ENCODE measurements at places on chromosomes 11 and 22.
A peak's percentile ranks its signal among the peaks of the same experiment; 100 is the strongest.

DNA sequence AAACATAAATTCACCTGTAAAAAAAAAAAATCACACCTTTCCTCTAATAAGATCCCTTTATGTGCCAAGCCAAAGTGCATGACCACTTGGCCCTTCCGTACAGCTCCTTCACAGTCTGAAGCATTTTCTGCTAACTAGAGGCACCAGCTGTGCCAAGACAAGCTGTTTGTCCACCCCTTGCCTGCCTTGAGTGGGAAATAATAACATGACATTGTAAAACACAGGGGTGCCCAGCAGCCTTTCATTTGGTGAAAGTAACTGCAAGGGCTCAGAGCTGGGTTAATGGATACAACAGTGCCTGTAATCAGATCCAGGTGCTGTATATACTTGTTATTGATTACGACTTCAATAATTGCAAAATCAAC lies 59.2 kb downstream of the DDIAS start:
- no peak for DNase-seq

- DNase-seq: no peak
These were observed 492.6 kb downstream of the MIAT start for GRCh38 chr22:27149921-27150543.

DNA sequence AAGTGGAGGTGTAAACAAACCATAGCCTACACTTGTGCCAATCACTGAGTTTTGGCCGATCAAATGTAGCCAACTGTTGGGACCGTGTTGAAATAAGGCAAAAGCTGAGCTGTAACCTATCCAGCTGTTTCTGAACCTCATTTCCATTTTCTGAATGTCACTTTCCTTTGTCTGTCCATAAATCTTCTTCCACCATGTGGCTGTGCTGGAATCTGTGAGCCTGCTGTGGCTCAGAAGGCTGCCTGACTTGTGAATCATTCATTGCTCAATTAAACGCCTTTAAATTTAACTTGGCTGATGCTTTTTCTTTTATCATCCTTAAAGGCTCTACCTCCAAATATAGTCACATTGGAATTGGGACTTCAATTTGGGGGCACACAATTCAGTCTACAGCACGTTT lies 203.1 kb upstream of the MPPED2 start:
- no peak for DNase-seq

- no peak for DNase-seq
These were observed 2.8 kb downstream of the SIAE start for GRCh38 chr11:124670732-124671131.

DNA sequence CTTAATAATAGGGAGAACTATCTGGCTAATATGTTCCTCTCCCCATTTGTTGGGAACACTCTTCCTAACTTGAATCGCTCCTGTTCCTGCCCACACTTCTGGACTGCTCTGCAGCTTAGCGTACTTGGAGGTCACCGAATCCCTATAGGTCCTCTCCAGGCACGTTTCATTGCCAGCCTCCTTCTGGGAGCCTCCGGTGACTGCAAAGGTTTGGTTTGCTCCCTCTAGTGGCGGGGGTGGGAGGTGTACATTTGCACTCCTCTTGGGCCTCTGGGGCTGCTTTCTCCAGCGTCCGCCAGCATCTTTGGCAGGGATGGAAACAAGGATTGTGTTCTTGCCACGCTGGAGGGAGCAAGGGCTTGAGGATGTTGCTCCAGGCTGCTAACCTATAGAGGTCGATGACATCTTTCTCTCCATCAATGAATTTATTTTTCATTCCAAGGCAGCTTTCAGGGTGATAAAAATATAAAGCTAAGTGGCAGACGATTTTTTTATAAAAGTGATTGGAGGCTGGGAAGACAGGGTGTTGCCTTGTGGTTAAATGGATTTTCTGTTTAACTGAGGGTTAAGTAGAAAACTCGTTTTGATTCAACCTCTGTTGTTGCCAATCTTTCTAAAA lies 48.7 kb downstream of the TSPAN18 start:
- DNase-seq: peak; percentile 84

GRCh38 chr22:41833369-41834004 lies 582 bp downstream of the SREBF2 start:
- DNase-seq: no peak

DNA sequence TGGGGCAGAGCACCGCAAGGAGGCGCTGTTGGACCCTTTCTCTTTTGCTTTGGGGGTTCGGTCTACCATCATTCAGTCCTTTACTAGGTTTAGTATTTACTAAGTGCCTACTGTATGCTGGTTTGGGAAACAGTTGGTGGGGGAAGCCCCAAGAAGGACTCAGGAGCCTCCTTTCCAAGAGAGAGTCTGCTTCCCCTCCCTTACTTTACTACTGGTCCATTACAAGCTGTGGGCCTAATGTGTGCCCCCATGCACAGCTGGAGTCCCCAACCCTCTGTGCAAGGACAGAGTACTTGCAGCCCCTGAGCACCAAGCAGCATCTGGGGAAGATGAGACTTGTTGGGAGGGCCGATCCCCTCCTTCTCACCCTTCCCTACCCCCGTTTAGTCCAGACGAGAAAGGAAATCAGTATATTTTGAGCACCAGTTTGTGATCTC lies 876 bp upstream of the UBE2L6 start:
- DNase-seq: peak; percentile 67

- DNase-seq: no peak
These were observed 770.6 kb downstream of the FAM181B start for GRCh38 chr11:81963018-81963417.

DNA sequence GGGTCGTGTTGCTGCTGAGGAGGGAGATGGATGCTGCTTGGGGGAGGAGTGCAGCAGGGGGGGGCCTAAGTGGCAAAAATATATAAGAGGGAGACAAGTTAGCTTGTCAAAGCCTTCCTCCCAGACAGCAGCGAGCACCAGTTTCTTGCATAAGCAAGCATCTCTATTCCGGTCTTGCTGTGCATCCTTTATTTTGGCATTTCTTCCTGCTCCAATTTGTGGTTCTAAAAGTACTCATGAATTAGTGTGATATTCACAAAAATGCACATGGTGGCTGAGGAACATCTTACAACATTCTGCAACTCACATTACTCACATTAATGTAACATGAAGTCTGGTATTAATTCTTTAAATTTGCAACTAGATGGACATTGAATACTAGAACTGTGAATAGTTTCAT lies 32.1 kb downstream of the GDPD5 start:
- DNase-seq: no peak

- DNase-seq: no peak
These were observed 14.9 kb upstream of the LRP5 start for GRCh38 chr11:68297494-68297811.

DNA sequence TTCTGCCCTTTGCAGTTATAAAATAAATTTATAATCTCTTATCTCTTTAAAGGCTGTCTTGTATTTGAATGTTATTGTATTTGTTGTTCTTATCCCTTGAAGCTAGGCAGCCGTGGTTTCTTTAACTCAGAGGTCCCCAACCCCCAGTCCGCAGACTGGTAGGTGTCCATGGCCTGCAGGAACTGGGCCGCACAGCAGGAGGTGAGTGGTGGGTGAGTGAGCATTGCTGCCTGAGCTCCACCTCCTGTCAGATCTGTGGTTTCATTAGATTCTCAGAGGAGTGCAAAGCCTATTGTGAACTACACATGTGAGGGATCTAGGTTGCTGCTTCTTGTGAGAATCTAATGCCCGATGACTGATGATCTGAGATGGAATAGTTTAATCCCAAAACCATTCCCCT lies 380.0 kb upstream of the CCDC90B start:
- DNase-seq: no peak

DNA sequence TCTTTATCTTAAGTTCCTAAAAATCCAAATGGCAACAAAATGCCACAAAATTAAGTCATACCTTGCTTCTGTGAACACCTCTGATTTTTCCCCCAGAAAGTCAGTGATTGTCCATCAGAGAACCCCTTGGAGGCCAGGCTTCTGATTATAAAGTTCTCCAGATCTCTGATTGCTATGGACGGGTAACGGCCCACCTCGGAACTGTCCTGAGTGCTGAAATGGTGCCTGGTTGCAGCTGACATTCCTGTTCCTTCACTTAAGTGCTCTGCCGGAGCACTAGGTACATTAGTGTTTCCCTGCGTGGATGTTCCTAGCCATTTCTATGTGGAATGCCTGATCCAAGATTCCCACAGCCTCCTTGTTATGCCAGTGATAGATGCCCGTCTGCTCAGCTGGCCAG lies 85.0 kb downstream of the CHST1 start:
- DNase-seq: peak; percentile 43

- DNase-seq: no peak
These were observed 158.9 kb downstream of the NCAM1 start for GRCh38 chr11:113119966-113120736.

DNA sequence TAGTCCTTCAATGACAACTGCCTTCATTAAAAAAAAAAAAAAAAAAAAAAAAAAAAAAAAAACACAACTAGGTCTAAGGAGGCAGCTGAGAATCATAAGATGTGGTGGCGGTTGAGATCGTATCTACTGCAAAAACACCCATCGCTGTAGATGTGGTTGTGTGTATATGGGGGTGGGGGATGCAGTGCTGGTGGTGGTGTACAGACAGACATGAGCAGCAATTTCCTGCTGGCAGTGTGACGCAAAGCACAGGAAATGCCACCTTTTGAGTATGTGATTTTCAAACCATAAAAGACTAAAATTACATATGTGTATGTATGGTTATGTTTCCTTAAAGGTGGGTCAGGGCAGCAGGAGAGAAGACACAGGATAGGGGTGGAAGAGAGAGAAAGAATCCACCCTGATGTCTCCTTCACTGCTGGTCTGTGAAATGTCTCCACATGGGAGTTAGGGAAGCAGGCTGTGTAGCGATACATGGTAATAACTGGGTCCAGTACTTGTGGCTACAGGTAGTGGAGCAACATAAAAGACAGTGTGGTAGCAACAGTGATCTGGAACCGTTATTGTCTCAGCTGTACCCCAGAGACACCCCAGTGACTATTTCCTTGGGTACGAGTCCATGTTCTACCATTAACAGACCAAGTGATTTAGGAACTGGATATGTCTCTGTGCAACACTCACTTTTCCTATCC lies 57.9 kb downstream of the SYTL2 start:
- DNase-seq: no peak

- no peak for DNase-seq
These were observed 14.5 kb downstream of the FEZ1 start for GRCh38 chr11:125481531-125481930.

- DNase-seq: no peak
These were observed 22.5 kb downstream of the GAS2 start for GRCh38 chr11:22688914-22689313.

DNA sequence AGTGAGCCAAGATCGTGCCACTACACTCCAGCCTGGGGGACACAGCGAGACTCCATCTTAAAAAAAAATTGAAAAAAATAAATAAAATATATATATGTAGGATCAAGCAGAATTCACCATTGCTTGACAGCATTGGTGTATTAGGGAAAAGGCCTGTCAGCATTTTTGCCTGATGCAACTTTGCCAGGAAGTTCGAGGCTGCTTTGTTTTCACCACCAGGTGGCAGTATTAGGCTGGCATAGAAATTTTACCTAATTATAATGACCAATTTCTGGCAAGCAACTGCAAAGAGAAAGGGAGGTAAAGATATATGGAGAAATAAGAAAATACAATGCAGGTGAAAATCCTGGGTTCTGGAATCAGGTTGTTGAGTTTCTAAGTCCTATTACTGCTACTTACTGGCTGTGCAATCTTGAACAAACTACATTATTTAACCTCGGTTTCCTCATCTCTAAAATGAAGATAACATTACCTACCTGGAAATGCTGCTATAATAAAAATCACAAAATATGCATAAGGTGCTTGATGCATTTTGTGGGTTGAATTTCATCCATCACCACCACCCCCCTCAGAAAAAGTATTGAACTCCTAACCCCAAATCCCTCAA lies 24.7 kb downstream of the LAYN start:
- peak; percentile 52 for DNase-seq

Data from NT2/D1 (cell line).